ENCODE measurements at places on chromosomes 12 and 14.

GRCh38 chr12:104514092-104514810 is 57.5 kb downstream of the CHST11 start:
- ATAC-seq = no peak

DNA sequence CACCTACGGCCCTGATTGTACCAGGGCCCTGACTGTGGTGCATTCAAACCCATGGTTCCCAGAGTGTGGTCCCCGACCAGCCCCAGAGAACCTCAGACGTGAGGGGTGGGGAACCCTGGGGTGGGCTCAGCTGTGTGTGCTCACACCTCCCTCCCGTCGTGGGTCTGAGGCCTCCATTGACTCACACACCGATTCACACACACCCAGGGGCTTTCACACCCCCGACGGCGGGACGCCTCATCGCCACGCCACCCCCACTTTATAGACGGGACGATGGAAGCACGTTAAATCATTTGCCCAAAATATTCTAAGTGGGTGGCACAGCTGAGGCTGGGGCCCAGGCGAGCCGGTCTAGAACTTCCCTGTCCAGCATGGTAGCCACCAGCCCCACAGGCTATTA is 3.4 kb upstream of the FBRSL1 start:
- ATAC-seq = no peak

DNA sequence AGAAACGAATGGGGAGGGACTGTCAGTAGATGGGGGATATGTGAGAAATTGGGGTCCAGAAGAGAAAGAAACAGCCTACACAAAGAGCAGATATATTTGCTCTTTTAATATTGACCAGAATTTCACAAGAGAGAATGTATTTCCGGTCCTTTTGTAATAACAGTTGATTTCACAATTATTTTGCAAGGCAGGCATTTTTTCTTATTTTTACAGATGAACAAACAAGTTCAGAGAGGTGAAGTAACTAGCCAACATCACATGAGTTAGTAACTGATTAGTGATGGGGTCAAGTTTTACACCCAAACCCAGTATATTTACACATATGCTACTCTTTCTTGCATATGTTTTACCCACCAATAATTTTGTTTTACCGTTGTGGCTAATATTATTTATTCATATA is 188.2 kb downstream of the NAV3 start:
- ATAC-seq = no peak

DNA sequence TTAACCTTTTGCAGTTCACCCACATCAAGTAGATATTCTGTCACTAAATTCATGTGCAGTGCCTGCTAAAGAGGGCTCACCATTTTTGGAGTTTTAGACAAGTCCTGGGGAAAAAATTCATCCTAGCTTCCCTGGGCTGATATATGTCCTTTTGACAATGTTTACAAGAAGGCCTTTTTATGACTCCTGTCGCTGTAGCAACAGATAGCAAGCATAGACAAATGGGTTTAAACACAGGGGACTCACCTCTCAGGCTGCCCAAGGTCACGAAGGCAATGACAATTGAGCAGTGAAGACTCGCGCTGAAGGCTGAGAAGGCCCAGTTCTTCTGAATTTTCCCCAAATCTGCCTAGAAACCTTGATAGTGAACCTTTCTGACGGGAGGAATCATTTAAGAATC is 150.7 kb upstream of the CPM start:
- no peak for ATAC-seq

DNA sequence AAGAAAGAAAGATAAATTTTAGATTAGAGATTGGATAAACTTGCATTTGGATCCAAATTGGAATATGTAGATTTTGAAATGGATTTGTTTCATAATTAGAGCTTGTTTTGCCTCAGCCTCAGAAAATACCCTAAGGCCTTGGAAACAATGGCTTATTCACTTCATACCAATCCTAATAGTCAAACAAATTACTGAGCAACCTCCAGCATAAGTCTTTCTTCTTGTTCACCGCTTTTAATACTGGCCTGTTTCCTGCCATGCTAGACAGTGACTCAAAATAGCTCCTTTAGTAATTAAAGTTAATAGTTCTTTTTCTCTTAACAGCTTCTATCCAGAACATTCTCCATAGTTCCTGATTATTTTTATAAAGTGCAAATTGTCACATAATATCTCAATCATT is 110.9 kb upstream of the DNM1L start:
- ATAC-seq = no peak

GRCh38 chr14:102603293-102603907 is 11.0 kb downstream of the RCOR1 start:
- ATAC-seq = no peak

DNA sequence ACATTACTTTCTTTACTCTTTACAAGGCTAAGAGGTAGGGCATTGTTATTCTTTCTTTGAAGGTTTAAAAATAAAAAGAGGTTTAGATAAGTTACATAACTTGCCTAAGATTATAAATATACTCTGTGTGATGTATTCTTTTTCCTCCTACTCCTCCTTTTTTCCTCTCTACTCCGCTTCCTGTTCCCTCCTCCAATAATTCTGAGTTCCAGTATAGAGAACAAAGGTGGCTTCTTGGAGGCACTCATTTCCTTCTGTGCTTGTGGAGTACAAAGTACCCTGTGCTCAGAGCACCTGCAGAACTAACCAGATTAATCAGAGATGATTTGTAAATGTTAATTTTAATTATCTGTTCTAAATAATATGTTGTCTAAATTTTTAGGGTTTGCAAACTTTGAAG is 11.3 kb downstream of the LRRC9 start:
- ATAC-seq = no peak

DNA sequence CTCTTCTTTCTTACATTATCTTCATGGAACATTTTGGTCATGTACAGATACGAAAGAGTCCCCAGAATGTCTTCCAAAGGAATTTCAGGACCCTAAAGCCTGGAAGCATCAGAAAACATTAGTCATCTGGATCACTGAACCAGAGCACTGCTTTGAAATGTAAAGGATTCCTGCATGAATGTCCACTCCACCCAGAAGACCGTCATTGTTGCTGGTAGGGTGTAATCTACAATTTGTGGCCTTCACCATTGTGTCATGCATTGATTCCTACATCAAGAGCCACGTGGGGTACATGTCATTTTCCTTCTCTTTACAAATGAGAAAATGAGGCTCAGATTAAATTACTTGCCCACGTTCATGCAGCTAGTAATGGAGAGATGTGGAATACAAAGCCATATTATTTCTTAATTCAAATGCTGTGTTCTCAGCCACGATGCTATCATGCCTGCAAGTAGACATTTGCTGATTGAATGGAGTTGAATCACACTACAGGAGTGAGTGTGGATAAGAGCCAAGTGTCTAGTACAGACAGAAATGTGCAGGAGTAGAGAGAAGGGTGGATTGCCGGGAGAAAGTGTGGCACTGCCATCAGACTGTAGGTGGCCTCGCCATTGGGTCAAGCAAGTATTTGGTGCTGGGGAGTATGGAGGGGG is 231.2 kb downstream of the C12orf75 start:
- ATAC-seq = no peak

DNA sequence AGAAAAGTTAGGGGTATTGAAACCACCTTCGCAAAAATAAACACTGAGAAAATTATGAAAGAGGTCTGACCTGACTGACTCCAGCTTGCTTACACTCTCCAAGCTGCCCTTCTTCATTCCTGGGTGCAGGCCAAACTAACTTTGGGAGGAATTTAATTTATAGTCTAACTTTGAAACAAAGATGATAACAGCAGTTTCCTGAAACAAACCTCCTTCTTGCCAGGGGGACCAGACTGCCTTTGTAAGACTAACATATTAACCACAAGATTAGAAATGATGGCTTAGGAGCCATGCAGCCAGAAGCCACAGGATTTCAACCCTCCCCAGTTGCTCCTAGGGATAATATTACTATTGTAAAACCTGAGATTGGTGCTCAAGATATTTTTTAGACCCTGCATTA is 13.8 kb upstream of the EEA1 start:
- no peak for ATAC-seq

DNA sequence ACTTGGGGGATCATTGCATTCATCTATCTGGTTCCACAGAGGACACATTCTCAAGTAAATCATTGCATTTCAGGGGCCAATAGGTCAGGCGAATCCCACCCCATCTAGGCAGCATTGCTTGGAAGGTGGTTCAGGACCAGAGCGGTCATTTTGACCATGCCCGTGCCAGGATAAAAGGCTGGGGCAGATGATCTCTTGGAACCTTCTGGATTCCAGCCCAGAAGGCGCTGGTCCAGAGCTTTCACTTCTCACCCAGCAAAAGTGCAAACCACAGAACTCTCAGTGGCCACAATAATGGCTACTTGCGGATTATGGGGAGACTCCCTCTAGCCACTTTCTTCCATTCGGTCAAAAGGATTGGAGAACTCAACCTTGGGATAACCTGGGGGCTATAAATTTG is 595 bp upstream of the KRT85 start:
- no peak for ATAC-seq

DNA sequence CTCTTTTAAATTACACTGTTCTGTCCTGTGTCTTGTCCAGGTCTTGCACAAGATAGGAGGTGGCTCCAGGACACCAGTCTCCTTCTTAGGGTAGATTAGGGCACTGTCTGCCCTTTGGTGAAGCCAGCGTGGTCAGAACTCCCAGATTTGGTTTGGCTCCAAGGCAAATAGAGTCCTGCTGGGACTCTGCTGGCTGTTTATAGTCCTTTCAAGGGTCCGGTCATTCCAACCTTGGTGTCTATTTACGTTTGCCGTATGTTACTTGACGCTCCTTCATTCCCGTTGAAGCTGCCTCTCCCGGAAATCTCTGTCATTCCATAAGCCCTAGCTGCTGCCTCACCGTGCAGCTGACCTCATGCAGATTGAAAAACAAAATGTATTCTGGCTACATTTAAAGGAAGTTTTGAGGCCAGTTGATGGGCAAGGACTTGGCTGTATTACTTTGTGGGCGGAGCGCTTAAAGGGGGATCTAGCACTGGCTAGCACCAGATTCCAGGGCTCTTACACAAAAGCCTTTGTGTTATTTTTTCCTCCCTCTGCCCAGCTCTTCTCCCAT is 180.6 kb downstream of the AKAP6 start:
- ATAC-seq = no peak

DNA sequence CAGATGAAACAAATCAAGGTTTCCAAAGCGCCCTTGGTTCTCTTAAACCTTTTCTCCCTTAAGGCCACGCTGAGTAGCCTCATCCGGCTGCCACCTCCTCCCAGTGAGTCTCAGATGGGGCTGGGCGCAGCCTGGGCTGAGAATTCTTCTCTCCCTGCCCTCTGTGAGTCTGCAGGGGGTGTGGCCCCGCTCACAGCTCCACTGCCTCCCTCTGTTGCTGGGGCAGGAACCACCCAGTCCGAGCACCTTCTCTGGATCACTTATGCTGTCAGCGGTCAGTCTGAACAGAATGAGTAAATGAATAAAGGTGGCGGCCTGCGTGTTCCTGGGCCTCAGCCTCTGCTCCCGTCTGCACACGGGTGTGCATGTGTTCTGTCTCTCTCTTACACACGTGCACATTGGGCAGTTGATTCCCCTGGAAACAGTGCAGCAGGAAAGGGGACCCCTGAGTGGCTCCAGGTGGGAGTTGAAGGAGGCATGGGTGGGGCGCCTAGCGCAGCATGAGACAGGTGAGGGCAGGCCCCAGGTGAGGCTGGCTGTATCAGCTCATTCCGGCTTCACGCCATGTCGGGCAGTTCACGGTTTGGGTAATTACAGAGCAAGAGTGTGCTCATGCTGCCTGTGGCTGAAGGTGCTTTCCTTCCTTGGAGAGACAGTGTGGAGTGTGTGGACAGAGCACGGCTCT is 4.3 kb downstream of the PAPLN start:
- no peak for ATAC-seq

DNA sequence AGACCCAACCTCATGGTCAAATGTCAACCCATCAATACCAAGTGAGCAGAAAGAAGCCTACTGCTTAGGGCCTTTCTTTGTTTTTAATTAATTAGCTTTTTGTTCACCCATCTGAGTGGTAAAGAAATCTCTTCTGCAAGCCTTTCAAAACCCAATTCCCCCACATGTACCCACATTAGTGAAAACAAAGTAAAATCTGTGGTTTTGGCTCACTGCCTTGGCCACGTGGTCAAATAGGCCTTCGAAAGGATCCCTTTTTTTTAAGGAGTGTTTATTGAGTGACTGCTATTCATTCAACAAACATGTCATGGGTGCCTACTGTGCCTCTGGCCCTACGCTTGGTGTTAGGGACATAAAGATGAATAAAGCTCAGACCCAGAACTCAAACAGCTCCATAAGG is 160.1 kb downstream of the NUAK1 start:
- no peak for ATAC-seq

GRCh38 chr12:98970210-98970609 is 325.1 kb downstream of the APAF1 start:
- no peak for ATAC-seq

GRCh38 chr12:108215458-108215857 is 86.4 kb downstream of the WSCD2 start:
- no peak for ATAC-seq

- no peak for ATAC-seq
These were observed 50.6 kb downstream of the WDHD1 start for GRCh38 chr14:54976316-54976715.

DNA sequence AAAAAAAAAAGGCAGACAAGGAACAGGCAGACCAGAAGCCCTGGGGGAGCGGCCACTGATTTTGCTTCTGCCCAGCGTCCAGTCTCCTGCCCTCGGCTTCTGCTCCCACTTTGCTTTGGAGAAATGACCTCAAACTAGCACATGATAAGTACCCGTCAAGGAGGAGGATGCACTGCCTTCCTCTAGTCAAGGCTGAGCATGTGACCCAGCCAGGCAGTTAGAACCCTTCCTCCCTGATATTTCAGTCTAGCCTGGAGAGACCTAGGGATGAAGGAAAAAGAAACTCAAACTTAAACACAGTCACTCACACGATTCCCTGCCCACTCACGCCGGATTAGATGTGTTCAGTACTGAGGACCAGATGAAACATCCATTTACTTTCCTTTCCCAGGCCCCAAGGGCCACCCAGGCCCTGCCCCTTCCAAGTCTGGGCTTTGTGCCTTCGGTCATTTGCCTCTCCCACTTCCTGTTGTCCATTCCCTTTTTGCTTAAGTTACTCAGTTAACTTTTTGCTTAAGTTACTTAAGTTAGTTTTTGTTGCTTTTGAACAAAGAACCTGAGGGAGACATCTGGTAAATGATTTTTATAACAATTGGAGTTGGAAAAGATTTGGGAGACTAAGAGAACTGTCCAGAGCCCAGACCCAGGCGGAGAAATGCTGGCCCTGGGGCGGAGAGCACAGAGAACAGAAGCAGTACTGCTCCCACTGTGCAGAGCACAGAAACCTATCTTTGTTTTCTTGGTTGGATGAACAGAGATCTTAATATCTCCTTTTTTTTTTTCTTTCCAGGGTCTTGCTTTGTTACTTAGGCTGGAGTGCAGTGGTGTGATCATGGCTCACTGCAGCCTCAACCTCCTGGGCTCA is 23.0 kb upstream of the TTC7B start:
- no peak for ATAC-seq

DNA sequence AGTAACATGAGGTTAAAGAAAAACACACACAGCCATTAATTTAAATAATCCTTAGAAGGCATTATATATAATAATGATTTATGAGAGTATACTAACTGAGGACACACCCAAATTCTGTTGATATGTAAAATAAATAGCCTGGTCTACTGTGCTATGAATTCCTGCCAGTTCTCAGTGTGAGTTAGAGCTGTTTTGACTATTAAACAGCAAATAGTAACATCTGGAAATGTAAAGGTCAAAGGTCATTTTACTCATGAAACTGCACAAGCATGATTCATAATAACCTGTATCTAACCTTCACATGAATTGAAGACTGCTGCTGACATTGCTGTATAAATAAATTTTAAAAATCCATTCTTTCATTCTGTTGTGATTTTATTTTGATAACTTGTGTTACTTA is 966.7 kb downstream of the SLC6A15 start:
- ATAC-seq = no peak

- ATAC-seq = no peak
These were observed 66.4 kb downstream of the PAWR start for GRCh38 chr12:79624378-79624777.

GRCh38 chr12:95918194-95918993 is 24.0 kb downstream of the CCDC38 start:
- peak; percentile 91 for ATAC-seq
